Glutamatergic neuron (in vitro differentiated cells): ENCODE measurements at places on chromosomes 1 and 21.

DNA sequence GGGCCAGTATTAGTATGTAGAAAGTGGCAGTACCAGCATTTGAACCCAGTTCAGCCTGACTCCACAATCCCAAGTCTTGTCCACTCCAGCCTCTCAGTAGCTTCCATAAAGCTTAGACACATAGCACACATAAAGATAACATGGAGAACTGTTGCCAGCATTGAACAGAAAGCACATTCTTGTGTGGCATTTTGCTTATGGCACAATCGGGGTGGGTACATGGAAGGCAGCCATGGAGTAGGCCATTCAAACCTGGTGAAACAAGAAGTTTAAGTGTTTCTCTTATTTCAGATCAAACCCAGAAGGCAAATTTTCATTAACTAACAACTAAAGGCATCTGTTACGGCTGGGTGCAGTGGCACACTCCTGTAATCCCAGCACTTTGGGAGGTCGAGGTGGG is 102.7 kb downstream of the HIVEP3 start:
- DNase-seq, result no peak

DNA sequence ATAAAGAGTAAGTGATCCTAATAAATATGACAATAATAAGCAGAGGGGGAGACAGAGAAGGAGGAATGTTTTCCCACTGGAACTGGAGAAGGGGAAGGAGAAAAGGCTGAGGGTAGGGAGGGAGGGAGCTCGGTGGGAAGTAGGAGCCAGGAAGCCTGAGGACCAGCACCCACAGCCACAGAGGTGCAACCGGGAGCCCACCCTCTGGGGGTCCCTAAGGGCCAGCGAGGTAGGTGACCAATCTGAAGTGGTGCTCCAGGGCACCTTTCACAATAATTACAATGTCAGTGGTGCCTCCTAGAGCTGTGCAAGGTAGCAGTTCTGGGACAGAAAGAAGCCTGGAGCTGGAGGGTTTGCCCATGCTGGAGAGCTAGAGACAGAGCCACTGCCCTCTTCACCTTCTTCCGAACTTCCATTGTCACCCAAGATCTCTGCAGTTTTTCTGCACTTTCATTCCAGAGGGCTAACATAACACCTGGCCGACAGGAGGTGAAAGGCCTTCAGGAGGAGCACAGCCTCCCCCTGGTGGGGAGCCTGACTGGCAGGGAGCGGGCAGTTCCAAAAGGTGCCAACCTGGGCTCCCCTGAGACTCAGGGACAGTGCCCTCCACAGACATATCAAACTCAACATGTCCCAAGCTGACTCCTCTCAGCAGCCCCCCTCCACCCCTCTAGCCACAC is 4.1 kb upstream of the AHCYL1 start:
- DNase-seq, result no peak

GRCh38 chr1:10692401-10693021 is 103.9 kb downstream of the CASZ1 start:
- DNase-seq, result no peak

DNA sequence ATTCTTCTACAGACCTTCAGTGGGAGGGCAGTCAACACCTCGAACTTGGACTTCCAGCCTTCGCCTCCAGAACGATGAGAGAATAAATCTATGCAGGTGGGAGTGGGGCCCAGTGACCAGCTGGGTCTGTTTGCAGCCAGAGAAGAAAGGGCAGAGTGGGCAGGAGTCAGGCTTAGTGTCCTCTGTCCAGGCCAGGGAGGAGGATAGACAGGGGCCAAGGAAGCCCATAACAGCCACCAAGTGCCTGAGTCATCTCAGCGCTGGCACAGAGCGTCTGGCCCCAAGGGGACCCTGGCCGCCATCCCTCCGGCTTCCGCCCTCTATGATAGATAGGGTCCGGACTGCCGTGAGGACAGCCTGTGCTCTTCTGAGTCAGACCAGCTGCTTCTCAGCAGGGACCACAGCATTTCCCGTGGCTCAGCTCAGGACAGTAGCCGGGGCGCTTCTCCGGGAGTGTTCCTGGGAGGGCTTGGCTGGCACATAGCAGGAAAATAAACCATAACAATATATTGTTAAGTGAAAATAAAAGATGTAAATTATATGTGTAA is 133.1 kb upstream of the C1orf174 start:
- DNase-seq, result no peak

DNA sequence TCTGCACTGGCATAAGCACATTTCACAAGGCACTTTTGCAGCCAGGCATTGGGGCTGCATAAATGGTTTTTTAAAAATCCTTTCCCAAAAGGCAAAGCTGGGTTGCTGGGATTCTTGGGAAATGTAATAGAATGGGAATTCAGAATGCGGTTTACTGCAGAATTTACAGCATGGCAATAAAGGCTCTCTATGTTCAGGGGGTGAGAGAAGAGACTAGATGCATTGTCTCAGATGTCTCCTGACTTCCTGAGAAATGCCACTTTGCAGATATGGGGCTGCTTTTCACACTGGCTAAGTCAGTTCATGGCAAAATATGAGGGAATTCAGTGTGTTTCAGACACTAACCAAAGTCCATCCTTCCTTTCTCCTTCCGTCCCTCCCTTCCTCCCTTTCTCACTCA is 13.5 kb downstream of the FCGR2B start:
- no peak for DNase-seq

DNA sequence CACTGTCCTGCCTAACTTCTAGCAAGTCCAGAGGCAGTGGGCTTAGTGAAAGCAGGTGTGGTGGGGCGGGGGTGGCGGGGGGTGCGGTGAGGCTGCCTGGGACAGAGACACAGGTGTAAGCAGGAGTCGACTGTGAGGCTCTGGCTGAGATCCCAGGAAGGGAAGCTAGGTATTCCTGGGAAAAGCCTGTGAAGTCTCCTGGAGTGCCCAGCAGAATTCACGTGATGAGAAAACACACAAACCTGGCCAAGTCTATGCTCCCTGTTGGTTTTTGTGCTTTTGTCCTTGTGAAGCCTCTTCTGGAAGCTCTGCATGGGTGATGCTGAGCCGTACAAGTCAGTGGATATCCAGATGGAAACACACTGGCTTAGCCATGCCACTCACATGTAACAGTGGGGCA is 5.3 kb downstream of the GALNT2 start:
- no peak for DNase-seq
